ENCODE measurements at places on chromosomes 13 and 19.

DNA sequence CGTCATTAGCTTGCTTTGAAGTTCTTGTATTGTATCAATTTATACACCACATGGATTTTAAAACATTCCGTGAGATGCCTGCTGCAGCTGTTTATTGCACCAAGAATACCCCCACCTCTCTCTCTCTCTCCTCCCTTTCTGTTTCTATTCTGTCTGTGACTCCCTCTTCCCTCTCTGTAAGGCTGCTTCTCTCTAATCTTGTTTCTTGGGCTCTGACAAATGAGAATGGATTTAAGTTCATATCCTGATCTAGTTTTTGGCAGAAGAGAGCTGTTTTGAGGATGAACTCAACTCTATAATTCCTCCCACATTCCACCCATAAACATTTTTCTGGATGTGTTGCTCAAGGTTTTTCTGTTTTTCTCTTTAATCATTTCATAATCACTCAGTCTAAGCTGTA is 144.3 kb upstream of the FRY start:
- DNase-seq = no peak

GRCh38 chr13:31090961-31091624 is 70.6 kb downstream of the HSPH1 start:
- DNase-seq = peak; percentile 5

DNA sequence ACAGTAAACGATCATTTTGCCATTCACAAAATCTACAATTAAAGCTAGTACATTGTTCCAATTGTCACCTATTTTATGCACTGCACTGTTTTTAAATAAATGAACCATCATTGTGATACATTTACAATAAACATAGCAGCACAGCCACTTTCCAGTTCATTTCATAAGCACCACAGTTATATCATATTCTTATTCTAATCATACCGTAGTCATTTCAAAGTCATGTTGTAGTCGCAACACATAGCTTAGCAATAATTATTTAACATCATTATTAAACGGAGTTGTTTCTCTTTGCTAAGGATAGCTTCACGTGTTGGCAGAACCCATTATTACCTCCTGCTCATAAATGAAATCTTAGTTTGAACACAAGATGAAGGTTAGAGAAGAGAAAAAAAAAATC is 2.2 kb upstream of the PCDH9 start:
- DNase-seq = no peak

- DNase-seq = peak; percentile 52
Observed at GRCh38 chr13:76331943-76332712, 554.1 kb downstream of the KCTD12 start.

DNA sequence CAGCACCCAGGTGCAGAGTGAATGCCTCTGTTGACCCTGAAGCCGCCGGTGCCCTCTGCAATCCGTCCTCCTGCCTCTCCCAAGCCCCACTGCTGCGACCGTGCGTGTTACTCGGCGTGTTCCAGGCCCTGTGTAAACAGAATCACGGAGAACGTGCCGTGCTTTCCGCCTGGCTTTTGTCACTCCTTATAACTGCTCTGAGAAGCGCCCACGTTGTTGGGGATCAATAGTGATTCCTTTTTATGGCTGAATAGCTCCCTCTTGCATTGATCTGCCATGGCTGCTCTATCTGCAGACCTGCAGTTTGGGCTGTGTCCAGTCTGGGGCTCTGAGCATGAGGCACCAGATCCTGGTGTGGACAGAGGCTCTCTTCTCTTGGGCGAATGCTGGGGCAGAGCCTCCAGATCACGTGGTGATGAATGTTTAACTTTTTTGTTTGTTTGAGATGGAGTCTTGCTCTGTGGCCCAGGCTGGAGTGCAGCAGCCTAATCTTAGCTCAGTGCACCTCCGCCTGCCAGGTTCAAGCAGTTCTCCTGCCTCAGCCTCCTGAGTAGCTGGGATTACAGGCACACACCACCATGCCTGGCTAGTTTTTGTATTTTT is 15.8 kb downstream of the ADPRHL1 start:
- DNase-seq = no peak

DNA sequence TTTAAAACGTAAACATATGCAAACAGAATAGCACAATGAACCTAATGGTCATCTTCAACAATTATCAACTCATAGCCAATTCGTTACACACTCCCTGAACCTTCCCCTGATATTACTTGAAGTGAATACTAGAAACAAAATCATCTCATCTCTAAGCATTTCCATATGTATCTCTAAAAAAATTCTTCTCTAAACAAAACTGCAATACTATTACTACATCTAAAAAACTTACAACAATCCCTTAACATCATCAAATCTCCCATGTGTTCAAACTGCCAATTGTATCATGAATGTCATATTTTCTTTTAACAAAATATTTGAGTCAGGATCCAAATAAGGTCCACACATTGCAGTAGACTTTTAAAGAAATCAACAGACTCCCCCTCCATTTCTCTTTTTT is 61.4 kb downstream of the FRY start:
- no peak for DNase-seq

GRCh38 chr13:108322206-108322824 is 52.8 kb downstream of the TNFSF13B start:
- peak; percentile 51 for DNase-seq

DNA sequence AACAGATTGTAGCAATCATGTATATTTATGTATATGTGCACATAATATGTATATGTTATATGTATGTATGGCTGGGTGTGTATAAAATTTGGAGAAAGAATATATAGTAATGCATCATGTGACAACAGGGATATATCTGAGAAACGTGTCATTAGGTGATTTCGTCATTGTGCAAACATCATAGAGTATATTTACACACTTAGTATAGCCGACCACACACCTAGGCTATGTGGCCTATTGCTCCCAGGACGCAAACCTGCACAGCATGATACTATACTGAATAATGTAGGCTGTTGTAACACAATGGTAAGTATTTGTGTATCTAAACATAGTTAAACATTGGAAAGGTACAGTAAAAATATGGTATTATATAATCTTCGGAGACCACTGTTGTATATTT is 43.8 kb downstream of the ESD start:
- no peak for DNase-seq

- DNase-seq = no peak
Observed at GRCh38 chr13:113862931-113863523, 849 bp downstream of the GAS6 start.

GRCh38 chr13:30927595-30927994 is 4.9 kb upstream of the TEX26 start:
- no peak for DNase-seq

DNA sequence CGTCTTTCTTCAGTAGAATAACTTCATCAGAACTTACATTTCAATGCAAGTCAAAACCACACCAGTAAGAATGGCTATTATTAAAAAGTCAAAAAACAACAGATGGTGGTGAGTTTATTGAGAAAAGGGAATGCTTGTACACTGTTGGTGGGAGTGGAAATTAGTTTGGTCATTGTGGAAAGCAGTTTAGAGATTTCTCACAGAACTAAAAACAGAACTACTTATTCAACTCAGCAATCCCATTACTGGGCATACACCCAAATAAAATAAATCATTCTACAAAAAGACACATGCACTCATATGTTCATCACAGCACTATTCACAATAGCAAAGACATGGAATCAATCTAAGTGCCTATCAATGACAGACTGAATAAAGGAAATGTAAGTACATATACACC is 231.2 kb downstream of the NHLRC3 start:
- no peak for DNase-seq

DNA sequence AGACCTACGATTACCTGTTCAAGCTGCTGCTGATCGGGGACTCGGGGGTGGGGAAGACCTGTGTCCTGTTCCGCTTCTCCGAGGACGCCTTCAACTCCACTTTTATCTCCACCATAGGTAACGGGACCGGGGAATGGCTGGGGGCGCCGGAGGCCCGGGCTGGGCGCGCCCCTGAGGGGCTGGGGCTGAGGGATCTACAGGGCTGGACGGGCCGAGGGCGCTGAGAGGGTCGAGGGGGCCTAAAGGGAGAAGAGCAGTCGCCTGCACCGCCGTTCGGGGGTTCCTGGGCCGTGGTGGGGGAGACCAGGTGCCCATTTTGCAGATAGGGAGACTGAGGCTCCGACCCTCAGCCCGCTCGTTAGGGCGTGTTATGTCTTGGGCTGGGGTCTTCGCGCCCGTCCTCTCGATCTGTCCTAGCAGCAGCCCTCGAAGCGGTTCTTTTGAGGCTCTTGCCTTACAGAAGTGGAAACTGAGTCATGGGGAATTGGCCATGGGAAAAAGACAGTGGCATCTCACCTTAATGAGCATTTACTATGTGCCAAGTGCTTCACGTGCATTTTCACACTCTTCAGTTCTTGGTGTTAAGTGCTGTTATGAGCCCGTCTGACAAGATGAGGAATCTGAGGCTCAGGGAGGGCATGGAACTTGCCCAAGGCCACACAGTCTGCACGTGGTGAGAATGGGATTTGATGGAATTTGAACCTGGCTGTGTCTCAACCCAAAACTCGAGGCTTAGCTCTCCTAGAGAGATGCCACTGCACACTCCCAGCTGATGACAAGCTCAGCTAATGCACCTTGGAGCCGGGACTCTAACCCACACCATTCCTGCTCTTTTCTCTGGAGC is 442 bp downstream of the RAB8A start:
- no peak for DNase-seq

DNA sequence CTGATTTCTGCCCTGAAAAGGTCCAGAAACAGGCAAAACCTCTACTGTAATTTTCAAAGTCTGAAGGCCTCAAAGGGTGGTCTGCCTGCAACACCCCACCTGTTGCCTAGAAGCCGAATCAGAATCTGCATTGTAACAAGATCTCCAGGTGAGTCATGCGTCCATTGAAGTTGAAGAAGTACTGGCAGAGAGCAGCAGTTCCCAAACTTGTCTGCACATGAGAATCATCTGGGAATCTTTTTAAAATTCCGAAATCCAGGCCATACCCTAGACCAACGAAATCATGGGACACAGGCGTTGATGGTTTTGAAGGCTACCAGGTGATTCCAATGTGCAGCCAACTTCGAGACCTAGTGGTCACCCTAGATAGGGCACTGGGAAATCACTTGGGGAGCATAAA is 16.0 kb upstream of the CLN5 start:
- no peak for DNase-seq

GRCh38 chr13:100338275-100338674 is 249.4 kb downstream of the PCCA start:
- DNase-seq = no peak

- no peak for DNase-seq
Observed at GRCh38 chr13:31595563-31595962, 143.8 kb upstream of the RXFP2 start.

- DNase-seq = no peak
Observed at GRCh38 chr19:34904664-34905527, 21.8 kb upstream of the ZNF30 start.

DNA sequence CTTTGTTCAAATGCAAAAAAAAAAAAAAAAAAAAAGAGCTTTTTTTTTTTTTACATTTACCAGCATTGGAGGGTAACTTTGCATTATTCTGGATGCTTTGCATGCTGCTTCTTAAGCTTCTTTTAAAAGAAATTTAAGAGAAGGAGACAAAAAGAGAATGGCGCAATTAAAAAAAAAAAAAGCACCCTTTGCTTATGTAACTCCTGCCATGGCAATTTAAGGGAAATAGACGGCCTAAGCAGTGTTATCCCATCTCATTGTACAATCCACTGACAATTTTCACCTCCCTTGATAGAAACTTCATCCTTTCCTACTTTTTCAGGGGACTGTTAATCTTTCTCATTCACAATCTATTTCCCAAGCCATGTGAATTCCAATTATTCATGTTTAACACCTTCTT is 129.8 kb downstream of the KCTD12 start:
- no peak for DNase-seq

DNA sequence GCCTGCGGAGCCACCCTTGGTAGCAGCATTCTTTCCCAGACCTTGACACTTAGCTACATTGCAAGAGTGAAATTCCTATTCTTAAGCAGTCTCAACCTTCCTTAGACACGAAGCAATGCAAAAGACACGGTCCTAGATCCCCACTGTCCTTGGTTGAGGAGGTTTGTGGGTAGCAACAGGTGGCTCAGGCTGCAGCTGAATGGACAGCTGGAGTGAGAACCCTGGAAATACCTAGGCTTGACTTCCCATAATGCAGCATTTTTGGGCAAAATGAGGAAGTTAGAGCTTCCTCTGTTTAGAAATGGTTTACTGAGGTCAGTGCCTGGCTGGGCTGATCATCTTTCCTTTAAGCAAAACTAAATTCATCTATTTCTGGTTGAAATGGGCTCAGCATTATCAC is 296.6 kb downstream of the RFC3 start:
- peak; percentile 36 for DNase-seq

- no peak for DNase-seq
Observed at GRCh38 chr19:2411709-2412108, 15.7 kb downstream of the TIMM13 start.

DNA sequence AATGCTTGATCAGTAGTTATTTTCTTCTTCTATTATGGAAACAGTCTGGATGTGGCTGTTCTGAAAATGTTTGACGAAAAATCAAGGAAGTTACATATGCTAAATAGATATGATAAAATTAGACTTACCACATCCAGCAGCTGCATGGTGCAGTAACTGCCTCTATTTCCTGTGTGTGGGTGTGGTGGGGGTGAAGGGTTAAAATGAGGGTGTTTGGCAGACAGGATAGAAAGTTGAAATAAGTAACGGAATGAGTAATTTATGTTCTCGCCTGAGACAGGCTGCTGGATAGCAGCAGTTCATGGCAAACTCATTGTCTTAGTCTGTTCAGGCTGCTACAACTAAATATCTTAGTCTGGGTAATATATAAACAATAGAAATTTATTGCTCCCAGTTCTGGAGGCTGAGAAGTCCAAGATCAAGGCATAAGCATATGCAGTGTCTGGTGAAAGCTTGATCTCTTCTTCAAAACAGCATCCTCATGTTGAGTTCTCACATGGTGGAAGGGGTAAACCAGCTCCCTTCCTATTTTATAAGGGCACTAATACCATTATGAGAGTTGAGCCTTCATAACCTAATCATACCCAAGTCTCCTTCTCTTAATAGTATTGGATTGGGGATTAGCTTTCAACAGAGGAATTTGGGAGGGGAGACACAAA is 1248.9 kb downstream of the SLITRK5 start:
- DNase-seq = no peak

DNA sequence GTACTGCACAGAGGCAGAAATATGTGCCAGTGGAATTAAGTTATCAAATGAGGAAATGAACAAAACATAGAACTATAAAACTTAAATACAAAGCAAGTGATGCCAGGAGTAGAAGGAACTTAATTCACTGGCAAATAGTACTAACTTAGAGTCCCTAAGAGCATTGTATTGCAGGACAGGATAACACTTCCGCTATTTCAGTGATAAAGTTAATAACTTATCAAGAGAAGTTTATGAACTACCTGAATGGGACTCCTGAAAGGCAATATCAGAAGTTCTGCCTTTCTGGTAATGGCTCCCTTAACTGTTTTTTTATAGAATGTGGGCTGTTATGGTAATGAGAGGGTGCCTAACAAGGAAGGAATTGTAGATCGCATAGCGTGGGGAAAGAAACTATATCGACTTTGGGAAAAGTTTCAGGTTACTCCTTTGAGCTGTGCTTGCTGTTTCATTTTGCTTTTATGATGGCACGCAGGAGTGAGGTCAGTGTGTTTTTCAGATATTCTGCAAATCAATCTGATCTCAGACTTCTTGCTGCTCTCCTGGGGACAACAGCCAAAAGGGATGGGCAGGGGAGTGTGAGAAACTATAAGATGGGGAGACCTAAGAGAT is 95.3 kb upstream of the MLNR start:
- no peak for DNase-seq

GRCh38 chr13:83752141-83752540 is 130.1 kb downstream of the SLITRK1 start:
- DNase-seq = no peak

- DNase-seq = no peak
Observed at GRCh38 chr13:74046431-74046830, 87.8 kb downstream of the KLF12 start.

Measured in OCI-LY7 (cell line).